ENCODE measurements at places on chromosomes 13 and 19. TPM values are rescaled to one million over a fixed set of nuclear protein-coding genes. Genes with fewer than 3 reads are reported as not detected.

The FREM2 gene
- 7.8 TPM for total RNA-seq

The ELSPBP1 gene
- total RNA-seq = not detected

The LHB gene
- not detected for total RNA-seq

The COL4A2 gene
- 511 TPM for total RNA-seq

The LGI4 gene
- 5.2 TPM for total RNA-seq

Data from skeletal muscle tissue (tissue), 5 donors.